ENCODE measurements at places on chromosomes 6 and 20.

- DNase-seq: no peak
Observed at GRCh38 chr6:3281631-3282475, 23.1 kb downstream of the PSMG4 start.

DNA sequence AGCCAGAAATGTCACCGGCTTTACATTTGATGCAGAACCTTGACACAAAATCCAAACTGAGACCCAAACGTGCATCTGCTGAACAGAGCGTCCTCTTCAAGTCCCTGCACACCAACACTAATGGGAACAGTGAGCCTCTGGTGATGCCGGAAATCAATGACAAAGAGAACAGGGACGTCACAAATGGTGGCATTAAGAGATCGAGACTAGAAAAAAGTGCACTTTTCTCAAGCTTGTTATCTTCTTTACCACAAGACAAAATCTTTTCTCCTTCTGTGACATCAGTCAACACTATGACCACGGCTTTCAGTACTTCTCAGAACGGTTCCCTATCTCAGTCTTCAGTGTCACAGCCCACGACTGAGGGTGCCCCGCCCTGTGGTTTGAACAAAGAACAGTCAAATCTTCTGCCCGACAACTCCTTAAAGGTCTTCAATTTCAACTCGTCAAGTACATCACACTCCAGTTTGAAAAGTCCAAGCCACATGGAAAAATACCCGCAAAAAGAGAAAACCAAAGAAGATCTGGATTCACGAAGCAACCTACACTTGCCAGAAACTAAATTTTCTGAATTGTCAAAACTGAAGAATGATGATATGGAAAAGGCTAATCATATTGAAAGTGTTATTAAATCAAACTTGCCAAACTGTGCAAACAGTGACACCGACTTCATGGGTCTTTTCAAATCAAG, 108.4 kb downstream of the RTN4IP1 start:
- peak; percentile 60 for DNase-seq

DNA sequence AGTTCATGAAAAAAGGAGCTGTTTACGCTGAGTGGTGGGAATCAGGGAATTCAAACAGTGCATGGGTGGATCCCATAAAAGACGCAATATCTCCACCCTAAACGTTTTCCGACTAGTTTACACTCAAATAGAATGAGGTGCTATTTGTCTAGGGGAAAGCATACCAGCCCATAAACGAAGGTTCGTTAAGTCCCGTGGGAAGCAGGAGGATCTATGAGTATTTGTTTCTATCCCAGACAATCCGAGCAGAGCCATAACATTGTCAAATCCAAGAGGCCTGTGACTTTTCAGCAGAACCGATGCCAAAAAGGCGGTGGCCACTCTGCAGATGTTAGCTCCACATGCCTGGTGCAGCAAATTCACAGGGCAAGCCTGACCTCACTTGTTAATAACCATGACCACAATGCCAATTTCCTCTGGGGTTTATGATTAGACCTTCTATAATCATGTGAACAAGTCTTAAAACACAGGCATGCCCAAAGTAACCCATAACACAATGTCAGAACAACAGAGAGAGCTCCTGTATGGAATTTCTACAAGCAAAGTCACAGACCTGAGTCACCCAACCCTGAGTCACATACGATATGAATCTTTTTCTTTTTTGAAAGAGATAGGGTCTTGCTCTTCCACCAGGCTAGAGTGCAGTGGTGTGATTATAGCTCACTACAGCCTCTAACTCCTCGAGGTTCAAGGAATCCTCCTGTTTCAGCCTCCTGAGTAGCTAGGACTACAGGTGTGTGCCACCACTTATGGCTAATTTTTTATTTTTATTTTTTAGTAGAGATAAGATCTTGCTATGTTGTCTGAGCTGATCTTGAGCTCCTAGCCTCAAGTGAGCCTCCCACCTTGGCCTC, 123.3 kb downstream of the KIF13A start:
- no peak for DNase-seq

DNA sequence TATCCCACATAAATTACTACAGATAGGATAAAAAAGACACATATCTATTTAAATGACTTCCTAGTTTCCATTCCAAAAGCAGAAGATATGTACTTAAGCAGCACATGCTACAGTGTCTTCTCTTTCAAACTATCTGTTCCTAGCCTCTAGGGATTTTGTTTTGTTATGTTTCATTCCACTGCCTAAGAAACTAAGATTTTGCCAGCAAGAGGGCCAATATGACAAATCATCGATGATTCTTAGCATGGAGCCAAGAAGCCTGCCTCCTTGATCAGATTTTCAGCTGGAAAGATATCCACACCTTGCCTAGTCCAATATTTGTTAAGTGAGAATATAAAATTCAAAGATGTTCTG, 7.0 kb downstream of the SNX5 start:
- DNase-seq: no peak

DNA sequence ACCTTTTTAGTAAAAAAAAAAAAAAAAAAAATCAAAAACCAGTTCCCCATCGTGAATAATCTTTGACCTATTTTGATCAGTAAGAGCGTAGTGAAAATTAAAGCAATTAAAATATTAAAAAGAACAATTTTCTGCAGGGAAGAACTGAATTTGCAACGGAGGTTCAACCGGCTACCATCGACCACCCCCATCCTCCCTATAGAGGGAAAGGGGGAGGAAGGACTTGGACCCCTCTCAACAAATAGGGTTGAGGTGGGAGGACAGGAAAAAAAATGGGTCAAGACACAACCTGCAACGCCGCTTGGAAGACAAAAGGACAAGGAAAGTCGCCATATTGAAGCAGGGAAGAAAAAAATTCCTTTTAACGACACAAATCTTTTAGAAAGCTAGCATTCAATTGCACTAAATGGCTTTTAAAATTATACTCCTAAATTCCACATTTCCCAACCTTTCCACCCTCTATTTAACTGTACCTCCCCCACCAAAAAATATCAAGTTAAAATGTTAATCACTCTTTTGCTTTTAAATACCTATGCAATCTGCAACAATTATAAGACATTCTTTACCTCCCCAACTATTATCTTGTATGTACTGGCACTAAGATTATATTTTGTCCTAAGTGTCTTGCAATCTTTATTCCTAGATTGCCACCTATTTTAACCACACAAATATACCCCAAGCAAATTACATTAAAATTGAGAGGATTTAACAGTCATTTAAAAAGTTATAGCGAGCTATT, 1.7 kb downstream of the PPP1R10 start:
- no peak for DNase-seq

DNA sequence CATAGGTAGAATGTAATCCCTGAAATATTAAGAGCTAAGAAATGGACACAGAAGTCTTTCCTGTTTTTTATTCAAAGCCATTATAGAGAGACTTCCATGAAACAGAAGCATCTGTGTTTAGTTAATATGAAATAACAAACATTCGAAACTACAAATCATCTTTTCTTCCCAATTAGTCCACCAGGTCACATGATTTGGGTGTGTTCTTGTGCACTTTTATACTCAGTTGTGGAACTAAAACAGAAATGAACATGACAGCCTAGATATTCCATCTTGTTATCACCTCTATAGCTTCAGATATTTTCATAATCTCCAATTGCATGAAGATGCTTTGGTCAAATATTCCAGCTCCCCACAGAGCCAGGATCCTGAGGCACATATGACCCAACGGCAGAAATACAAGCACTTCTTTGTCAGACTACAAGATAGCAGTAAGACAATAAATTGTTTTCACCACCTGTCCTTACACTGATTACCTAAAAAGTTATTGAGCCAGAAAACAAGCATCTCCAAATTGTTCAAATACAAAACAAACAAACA, 116.8 kb upstream of the BEND6 start:
- no peak for DNase-seq

Measured in GM13976 (cell line).